Activated T-helper 1 cell treated with anti-CD3 and anti-CD28 coated beads, Interleukin-12 subunit alpha, Interleukin-12 subunit beta, Interleukin-2, Interleukin-4 antibody, amounts not matched to agents 30 ng/mL and 10 ng/mL and 1 ng/mL, durations not matched to agents 14 hours and 24 hours and 36 hours (primary cell): ENCODE measurements at places on chromosomes 11 and 22.

DNA sequence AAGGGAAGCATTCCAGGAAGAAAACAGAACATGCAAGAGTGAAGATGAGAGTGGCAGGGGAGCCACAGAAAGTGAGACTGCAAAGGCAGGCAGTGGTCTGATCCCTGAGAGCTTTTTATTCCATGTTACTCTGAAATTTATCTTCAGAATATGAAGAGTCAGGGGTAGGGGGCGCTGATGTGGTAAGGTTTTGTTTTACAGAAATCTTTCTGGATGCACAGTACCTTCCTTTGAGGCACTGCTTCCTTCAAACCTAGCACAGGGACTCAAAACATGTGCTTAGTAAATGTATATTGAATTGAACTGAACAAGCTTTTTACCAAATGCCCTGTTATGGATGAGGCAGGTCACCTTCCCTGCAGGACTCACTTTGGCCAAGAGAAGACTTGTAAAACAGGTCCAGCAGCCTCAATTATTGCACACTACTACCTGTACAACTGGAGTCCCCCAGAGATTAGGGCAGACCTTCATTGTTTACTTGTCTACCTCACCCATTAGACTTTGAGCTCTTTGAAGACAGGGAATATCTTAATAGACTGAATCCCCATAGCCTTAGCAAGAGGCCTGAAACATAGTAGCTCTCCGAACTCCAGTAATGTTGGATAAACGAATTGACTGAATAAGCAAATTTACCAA, 2.2 kb downstream of the PAK1 start:
- DNase-seq: no peak

DNA sequence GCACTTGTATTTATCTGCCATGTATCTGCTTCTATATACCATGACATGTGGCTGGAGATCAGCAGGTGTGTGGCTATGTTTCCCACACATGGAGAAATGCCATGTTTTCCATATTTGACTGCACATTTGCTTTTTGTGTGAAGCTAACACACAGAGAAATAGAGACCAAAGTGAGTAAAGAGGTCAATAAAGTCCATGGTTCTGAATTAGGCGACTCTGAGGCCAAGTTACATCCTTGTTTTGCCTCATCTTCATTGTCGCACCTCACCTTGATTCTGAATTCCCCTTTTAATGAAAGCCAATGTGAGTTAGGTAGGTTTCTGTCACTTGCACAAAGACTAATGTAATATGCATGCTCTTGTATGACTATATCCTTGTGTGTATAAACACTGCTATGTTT, 194.1 kb downstream of the INSC start:
- no peak for DNase-seq

DNA sequence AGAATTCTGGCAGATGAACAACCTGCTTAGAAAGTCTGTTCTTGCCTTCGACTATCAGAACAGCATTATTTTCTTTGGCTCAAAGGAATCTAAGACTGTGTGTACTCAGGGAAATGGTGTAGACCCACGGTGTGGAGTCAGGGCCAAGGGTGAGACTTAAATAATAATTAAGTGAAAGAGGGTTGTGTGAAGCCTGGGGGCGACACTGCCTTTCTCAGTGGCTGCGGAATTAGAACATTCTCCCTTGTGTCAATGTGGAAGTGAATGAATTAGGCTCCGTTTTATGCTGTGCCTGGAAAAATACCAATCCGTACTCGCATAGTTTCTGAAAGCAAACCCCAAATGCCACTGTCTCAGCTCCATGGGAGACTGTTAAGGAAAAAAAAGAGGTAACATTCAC, 50.7 kb downstream of the NAV2 start:
- no peak for DNase-seq

GRCh38 chr11:103942646-103943045, 93.8 kb upstream of the DDI1 start:
- DNase-seq: no peak

- DNase-seq: no peak
Observed at GRCh38 chr11:130170345-130170744, 10.8 kb downstream of the ST14 start.

- DNase-seq: no peak
Observed at GRCh38 chr22:34638128-34638527, 427.8 kb upstream of the ISX start.

- peak; percentile 60 for DNase-seq
Observed at GRCh38 chr11:61871158-61871597, 20.2 kb downstream of the FADS3 start.

- no peak for DNase-seq
Observed at GRCh38 chr22:19632668-19633148, 81.6 kb upstream of the SEPTIN5 start.

- no peak for DNase-seq
Observed at GRCh38 chr11:79419120-79419519, 21.7 kb downstream of the TENM4 start.
